ENCODE measurements at places on chromosomes 4 and X.
A peak's percentile ranks its signal among the peaks of the same experiment; 100 is the strongest.

- no peak for DNase-seq
These were observed 32.5 kb upstream of the SMIM10L2A start for GRCh38 chrX:135389243-135389642.

DNA sequence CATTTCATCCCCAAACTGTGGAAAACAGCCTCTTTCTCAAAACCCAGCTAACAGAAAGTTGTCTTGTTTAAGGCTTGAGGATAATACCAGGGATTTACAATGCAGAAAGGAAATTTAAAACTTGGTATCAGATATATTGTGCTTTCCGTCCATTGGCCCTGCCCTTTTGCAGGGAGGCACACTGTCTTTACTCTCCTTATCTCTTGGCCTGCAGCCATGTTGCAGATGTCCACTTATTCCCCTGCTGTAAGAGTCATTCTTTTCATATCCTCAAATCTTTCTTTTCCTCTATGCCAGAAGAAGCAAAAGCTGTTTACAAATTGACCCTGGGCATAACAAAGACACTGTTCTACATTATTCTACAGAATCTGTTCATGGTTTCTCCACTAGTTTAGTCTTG is 75.6 kb upstream of the DYNLT3 start:
- no peak for DNase-seq

GRCh38 chr4:153570228-153570973 is 104.2 kb downstream of the TMEM131L start:
- no peak for DNase-seq

- DNase-seq: peak; percentile 14
These were observed 313.0 kb downstream of the ARHGAP10 start for GRCh38 chr4:148044912-148045352.

- no peak for DNase-seq
These were observed 103.5 kb downstream of the LDB2 start for GRCh38 chr4:16794816-16795445.

- no peak for DNase-seq
These were observed 137.8 kb upstream of the DUSP21 start for GRCh38 chrX:44705817-44706551.

All from central memory CD4-positive, alpha-beta T cell (primary cell).